Central memory CD4-positive, alpha-beta T cell (primary cell): ENCODE measurements at places on chromosomes 6 and 20.

- peak; percentile 12 for DNase-seq
Measured at GRCh38 chr20:17843246-17844132, 125.1 kb downstream of the SNX5 start.

DNA sequence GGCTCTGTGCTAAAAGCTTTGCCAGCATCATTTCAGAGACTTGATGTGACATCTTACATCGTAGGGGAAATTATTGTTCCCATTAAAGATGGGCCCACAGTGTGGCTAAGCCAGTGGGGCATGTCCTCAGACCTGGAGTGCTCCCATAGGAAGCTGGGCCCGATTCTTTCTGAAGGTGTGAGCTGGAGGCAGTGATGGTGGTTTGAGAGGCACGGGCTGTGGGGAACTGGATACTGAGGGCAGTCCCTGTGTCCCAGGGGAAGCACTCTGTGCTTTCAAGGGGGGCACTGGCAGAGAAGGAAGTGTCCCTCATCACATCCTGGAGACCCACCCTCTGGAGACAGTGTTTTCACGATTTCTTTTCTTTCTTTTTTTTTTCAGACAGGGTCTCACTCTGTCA, 8.6 kb upstream of the FAM110A start:
- DNase-seq: no peak

- DNase-seq: no peak
Measured at GRCh38 chr20:34675993-34676641, 775 bp downstream of the PIGU start.

DNA sequence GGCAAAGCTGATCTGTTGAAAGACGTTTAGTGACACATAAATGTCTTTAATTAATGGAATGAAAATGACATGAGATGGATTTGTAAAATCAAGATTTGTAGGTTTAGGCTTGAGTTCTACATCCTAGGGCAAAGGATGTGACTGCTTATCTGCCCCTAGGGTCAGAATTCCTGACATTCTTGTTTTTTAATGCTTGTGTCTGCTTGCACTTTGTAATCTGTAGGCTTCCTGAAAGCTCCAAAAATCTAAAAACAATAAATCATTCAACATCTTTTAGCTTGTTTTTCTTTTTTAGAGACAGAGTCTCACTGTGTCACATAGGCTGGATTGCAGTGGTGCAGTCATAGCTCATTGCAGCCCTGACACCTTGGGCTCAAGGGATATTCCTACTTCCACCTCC, 107.9 kb upstream of the MLIP start:
- no peak for DNase-seq

GRCh38 chr20:16821211-16822089, 73.3 kb downstream of the OTOR start:
- DNase-seq: peak; percentile 17

DNA sequence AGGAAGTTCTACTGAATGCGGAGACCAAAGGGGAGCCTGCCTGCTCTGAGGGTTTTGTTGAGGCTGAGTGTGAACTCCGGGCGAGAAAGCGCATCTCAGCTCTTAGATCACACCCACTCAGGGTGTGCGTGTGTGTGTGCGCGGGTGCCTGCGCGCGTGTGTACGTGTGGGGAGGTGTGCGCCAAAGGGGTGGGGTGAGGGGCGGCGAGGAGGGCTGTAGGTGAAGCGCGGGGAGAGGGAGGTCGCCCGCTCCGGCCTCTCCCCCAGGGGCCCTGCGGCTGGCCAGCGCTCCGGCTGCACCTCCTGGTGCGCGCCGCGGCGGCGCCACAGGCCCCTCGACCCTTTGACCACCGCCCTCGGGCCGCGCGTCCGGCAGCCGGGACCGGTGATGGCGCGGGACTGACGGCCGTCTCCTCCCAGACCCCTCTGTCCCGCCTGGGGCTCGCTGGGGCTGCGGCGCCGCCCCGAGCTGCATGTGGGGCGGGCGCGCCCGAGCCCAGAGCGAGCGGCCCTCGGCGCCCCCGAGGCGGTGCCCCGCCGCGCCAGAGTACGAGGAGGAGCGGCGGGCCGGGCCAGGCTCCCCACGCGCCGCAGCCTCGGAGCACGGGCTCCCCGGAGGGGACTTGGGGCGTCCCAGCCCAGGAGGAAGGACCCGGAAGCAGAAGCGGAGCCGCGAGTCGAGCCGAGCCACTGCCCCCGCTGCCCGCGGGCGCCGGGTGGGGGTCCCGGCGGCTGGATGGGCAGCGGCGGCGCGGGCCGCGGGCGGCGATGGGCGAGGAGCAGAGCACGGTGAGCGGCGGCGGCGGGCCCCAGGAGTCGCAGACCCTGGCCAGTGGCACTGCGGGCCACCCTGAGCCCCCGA, at the start of gene RNF217:
Gene RNF217 (plus strand): TSS at position 661 of the 862 bp plus-strand sequence. CDS start 108 bp downstream, at position 769.
- no peak for DNase-seq

DNA sequence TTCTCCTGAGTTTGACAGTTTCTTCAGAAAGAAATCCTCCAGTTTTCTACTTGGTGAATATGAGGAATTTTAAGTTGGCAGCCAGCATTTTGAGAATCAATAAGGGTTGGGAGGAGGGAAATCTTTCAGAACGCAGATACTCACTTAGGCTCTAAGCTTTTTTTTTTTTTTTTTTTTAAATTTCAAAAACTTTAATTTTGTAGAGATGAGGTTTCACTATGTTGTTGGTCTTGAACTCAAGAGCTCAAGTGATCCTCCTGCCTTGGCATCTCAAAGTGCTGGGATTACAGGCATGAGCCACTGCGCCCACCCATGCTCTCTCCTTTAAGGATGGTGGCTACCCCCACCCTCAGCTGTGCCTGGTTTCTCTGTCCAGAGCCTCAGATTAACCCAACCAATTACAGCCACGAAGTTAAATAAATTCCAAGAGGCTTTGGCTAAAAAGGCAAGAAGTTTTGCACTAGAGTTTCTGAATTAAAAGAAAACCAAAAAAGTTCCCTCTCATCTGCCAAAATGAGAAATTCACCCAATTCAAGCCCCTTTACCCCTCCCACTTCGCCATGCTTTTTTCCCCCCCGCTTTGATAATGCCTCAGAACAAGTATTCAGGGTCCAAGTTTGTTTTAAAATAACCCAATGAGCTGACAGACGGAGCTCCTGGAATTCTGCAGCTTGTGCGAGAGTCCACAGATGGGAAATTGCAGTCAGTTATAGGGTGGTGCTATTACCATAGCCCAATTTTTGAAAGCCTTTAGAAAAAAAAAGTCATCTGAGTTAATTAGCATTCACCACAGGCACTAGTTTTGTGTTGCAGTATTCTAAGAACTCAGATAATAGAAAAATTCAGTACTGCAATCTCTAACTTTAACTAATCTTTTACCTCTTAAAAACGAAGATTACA, 94.3 kb upstream of the BEND3 start:
- no peak for DNase-seq

DNA sequence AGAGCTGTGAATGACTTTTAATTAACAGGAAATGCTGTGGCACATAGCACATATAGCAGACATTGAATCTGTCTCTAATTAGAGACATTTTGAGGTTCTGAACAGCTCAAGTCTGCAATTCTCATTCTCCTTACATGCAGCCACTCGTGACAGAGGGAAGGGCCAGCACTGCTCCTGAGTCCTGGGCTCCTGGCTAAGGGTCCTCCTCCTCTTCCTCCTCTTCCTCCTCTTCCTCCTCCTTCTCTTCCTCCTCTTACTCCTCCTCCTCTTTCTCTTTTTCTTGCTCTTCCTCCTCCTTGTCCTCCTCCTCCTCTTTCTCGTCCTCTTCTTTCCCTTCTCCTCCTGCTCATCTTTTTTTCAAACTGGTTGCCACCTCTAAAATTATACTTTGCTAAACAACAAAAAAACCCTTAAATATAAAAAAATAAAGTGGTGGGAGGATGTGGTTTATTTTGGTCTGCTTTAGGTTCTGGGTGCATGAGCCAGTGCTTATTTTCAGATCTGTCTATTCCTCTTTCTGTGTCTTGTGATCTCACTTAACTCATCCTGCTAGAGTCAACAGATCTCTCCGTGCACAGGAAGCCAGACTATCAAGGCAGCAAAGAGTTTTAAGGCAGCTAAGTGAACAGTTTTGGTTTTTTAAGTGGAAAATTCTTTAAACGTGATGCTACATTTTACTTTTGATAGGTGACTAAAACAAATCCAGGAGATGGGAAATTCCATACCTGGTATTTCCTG, 159.3 kb downstream of the CD83 start:
- DNase-seq: peak; percentile 77

DNA sequence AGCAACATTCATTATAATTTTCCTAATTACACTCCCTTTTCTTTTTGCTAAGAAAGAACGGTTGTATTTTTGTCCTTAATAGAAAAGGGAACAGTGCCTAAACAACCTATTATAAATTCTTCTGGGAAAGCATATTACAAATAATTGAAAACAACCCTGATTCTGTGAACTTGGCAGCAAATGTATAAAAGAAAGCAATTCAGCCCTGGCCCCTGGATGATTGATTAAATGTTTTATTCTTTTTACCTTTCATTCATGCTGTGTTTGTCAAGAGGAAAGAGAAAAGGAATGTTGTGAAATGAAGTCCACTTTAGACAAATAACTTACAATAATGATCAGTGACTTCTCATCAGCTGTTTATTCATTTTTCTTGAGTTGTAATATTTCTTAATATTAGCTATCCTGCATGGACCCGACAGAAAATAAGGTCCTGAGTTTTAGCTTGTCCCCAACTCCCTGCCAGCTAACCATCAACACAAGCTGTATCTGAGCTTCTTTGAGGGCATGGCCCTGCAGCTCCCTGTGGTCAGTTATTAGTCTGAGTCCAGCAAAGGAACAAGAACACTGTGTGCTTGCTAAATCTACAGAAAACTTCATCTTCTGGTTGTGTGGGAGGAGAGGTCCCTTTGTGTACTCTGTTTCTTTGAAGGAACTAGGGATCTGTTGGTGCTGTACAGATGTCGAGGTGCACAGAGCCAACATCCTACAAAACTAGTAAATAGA, 248.2 kb downstream of the LAMA2 start:
- DNase-seq: no peak

DNA sequence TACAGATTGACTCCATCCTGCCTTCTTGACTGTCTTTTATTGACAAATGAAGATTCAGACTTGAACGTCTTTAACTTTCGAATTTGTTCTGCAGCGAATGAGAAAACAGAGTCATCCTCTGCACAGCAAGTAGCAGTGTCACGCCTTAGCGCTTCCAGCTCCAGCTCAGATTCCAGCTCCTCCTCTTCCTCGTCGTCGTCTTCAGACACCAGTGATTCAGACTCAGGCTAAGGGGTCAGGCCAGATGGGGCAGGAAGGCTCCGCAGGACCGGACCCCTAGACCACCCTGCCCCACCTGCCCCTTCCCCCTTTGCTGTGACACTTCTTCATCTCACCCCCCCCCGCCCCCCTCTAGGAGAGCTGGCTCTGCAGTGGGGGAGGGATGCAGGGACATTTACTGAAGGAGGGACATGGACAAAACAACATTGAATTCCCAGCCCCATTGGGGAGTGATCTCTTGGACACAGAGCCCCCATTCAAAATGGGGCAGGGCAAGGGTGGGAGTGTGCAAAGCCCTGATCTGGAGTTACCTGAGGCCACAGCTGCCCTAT, 12.2 kb downstream of the BRD2 start:
- DNase-seq: no peak

GRCh38 chr6:89941763-89942497, 47.7 kb downstream of the GJA10 start:
- DNase-seq: no peak

DNA sequence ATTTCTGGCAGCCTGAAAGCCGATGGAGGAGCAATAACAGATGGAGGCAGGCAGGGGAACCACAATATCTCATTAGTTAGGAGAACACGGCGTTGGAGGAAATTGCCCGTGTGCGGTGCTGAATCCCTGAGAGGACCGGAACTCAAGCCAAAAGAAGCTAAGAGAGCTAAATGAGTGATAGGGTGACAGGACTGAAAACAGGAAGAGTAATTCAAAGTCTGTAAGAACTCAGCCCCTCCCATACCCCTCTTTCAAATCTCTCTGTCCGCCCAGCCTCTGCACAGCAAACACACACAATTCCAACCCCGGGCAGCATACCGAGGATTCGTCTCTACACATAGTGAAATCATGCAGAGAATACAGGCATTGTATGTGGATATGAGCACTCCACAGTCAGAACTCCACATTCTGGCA, 2.6 kb upstream of the IPCEF1 start:
- DNase-seq: no peak

DNA sequence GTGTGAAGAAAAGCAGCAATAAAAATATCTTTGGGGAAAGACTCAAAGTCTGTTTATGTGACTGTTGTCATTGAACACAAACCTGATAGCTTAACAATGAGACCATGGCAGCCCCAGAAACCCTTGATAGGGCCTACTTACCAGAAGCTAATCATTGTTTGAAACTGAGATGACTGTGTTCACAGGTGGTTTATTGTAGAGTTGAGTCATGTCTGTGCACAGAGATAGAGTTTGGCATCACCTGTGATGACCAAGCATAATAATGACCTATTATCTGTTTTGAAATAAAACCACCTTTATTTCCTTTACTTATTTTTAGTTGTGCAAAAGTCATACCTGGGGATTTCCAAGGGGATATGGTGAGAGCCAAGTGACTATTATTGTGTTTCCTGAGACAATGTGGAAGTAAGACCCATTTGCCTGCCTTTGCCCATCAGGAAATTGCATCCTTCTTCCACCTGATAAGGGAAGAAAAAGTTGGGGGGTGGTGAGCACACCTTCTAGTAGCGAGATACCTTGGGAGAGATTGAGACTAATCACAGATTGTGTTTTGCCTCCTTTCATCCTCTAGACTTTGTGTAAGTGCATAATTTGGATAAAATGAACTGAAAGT, 456.9 kb upstream of the JAG1 start:
- DNase-seq: no peak

DNA sequence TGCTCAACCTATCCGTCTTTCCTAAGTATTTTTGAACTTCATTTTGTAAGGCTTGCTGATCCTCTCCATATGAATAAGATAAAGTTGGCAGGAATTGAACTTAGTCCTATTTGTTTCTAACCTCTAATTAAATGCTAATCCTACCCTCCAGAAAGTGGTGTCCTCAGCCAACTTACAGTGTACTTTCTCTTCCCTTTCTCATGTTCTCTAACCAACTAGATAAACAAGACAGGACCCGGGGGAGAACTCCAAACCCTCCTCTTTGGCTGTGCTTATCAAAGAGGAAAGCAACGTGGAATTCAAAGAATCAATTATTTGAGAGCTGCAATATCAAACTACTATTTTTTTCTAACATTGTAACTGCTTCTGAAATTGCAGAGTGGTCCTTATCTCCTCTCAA, 56.5 kb upstream of the NRSN1 start:
- DNase-seq: no peak

- DNase-seq: no peak
Measured at GRCh38 chr6:129212081-129212480, 329.1 kb downstream of the LAMA2 start.

DNA sequence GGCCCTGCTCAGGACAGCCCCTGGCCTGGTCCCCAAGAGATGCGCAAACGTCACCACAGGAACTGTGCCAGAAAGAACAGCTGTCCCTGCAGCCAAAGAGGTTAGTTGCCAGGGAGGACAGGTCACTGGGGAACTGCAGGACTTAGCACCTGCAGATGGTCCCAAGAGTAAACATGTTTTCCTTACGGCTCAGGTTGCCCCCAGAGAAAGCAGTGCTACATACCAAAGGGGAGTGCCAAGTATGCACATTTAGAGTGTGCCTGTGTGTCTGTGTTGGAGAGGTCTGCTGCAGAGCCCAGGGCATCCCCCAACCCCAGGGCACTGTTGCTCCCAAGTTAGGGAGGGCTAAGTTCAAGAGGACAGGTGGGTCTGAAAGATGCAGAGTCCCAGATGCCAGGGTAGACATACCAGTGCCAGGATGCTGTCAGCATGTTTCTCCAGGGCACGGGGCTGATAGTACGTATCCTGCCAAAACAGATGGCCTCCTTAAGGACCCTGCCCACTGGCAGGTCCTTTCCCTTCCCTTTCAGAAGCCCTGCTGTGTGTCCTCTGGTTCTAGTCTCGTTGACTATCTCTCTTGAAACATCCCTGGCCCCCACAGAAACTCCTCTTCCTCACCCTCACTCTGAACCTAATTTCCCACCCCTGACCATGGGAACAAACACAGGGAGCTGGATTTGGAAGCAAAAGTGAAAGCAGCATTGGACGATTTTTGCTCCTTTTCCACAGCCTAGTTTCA, 1.3 kb downstream of the ABHD16A start:
- no peak for DNase-seq
